ENCODE measurements at places on chromosomes 3 and 15.

- no peak for DNase-seq
Measured at GRCh38 chr3:60660026-60660425, 591.2 kb downstream of the FHIT start.

DNA sequence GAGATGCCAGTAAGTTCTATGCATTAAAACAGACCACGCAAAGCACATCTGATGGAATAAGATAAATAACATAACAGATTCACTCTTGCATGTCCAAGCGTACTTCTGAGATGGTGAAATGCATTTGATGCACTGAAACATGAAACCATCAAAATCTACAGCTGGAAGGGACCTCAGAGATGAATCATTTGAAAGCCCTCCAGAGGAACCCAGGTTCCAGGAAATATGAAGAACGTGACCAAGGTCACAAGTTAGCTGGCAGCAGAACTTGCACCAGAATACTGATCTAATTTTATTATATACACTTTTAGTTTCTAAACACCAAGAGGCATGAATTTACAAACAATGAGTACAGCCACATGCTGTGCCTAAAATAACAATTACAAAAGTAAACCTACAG is 957.1 kb downstream of the FHIT start:
- DNase-seq = no peak

DNA sequence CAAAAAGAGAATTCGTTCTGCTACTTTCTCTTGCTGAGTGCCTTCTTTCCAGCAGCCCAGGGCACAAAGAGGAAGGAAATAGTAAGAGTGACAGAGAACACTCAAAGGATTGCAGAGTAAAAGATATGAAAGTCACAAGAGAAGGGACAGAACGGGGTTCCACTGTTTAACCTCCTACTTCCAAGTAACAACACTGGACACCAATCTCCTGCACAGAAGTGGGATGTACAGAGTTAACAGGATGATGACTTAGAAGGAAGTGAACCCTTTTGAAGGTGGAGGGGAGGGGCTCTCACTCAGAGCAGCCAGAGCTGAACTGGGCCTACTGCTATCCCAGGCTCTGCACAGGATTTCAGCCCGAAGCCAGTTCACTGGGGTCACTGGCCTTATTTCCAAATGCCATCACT is 130.1 kb upstream of the PRICKLE2 start:
- no peak for DNase-seq

- DNase-seq = no peak
Measured at GRCh38 chr15:92510163-92510882, 116.6 kb downstream of the ST8SIA2 start.

DNA sequence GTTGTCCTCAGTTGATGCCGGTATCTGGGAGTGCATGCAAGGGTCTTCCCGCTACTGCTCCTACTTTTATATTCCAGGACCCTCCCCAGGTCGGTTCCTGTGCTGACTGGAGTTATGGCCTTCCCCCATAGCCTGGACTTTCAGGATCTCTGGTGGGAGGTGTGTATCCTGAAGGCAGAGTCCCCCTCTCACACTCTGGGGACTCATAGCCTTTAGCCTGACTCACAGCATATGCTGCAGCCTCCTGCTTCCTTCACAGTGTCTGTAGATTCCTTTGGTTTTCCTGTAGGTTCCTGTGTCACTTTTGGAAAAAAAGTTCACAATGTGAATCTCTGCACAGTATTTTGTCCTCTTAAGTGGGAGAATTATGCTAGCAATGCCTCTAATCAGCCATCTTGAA is 180.6 kb upstream of the RBMS3 start:
- no peak for DNase-seq

DNA sequence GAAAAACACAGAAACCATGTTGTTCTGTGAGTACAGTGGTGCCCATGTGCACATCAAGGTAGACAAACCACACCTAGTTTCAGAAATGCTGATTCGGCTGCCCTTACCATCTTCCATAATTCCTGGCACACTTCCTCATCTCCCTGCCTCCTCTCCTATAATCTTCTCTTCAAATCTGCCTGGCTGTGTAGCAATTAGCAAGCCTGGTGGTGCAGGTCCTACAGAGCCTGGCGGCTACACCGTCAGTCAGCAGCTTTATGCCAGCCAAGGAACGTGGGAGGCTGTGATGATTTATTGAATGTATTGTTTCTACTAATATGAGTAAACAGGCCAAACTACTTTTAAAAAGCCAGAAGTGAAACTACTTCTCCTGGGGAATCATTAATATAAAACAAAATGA is 106.8 kb downstream of the SEMA6D start:
- DNase-seq = no peak

- no peak for DNase-seq
Measured at GRCh38 chr3:14935592-14936345, 11.6 kb upstream of the NR2C2 start.

- DNase-seq = peak; percentile 95
Measured at GRCh38 chr3:52019352-52020080, 23.8 kb upstream of the RPL29 start.

- no peak for DNase-seq
Measured at GRCh38 chr3:78737988-78738387, 1029.8 kb downstream of the ROBO1 start.

DNA sequence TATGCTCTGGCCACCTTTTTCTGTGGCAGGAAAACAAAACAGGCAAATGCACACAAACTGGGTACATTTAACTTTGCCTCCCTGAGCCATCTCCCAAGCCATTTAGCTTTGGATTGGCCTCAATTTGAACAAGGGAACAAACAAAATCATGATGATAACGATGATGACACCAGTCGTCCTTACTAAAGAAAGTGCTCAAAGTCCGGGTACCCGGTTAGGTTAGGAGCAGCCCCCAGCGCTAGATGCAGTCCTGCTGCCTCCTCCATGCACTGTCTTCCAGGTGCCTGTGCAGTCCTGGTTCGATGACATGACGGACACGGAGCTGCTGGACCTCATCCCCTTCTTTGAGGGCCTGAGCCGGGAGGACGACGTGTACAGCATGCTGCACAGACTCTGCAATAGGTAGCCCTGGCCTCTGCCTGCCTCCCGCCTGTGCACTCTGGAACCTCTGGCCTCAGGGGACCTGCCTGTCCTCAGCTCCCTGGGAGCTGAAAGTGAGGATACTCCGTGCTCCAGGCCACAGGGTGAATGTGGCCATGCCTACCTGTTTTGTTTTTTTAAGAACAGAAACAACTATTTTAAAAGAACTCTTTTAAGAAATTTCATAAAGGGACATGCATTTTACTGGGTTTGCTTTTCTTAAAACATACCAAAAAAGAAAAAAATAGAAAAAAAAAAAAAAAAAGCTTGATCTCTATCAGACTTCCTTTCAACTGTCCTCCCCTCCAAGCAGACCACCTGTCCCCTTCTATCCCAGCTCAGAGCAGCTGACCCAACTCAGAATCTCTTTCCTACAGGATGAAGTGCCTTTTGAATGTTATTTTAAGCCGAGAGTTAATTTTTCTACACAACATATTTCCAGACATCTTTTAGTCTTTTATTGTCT is 9.9 kb upstream of the VILL start:
- no peak for DNase-seq

GRCh38 chr15:35596285-35596684 is 50.3 kb upstream of the DPH6 start:
- no peak for DNase-seq

DNA sequence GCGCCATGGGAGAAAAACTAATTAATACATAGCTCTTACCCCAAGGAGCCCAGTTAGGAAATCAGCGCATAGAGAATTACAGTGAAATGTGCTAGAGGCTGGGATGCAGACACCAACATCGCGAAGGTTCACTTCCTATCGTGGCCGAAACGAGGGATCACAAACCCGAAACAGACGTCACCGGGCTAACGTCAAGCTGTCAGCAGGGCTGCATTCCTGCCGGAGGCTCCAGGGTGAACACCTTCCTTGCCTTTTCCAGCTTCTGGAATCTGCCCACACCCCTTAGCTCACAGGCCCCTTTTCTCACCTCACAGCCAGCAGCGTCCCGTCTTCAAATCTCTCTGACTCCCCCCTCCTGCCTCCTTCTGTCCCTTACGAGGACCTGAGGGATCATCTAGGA is 13.0 kb downstream of the GP5 start:
- DNase-seq = no peak

DNA sequence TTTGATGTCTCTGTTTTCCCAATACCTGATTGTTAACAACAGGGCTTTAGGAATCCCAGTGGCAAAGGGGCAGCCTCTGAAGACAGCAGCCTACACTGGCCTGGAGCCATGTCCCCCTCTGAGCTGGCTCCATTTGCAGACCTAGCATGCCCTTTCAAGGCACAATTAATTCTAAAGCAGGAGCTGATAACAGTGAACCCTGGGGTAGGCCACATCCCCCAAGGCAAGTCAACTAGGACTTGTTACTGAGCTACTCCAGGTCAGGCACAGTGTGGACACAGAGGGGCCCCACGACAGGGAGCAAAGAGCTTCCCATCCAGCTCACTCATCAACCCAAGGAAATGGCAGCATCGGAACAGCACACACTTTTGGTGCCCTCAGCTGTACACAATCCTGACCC is 51.9 kb downstream of the SPSB4 start:
- no peak for DNase-seq

DNA sequence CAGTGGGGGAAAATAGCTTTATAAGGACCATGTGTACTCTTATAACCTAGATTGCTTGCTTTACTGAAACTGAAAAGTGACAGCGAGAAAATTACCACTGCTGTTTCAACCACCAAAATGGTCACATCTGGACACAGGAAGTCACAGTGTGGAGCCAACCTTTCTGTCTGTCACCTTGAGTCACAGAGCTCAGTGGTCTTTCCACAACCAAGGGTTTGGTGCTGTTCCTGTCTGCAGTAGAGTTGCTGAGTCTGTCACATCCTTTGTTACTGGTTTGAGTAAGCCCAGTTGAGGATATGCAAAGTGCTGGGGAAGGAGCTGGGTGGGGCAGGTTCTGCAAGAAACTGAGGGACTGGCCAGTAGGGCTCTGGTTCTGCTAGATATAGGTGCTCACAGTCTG is 139.1 kb upstream of the EIF1B start:
- DNase-seq = no peak

GRCh38 chr3:15438983-15439382 is 11.6 kb downstream of the EAF1 start:
- DNase-seq = no peak

- no peak for DNase-seq
Measured at GRCh38 chr3:152317956-152318355, 49.2 kb downstream of the MBNL1 start.

GRCh38 chr15:74489518-74490338 is 28.8 kb upstream of the UBL7 start:
- DNase-seq = no peak

DNA sequence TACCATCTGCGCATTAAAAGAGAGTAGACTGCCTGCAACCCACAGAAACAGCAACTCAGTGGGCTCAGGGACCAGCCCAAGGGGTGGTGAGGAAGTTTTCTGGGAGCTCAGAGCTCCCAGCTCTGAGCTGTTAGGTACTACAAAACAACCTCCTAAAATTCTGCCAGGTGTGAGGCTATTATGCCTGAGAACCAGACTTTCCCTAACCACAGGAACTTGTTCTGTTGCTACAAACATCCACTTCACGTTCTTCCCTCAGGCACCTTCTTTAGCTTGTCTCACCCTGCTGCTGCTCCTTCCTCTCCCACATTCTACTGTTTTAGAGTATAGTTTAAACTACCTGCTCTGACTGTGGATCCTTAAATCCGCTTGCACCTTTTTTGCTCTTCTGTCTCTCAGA is 399.4 kb downstream of the ROBO1 start:
- DNase-seq = no peak

- DNase-seq = no peak
Measured at GRCh38 chr3:113573728-113574127, 41.4 kb downstream of the SIDT1 start.

- no peak for DNase-seq
Measured at GRCh38 chr3:160472344-160472743, 22.8 kb upstream of the TRIM59 start.

GRCh38 chr3:52136513-52136912 is 17.7 kb downstream of the POC1A start:
- no peak for DNase-seq

GRCh38 chr15:65936282-65936681 is 67.0 kb downstream of the RAB11A start:
- DNase-seq = no peak

- DNase-seq = no peak
Measured at GRCh38 chr3:58899159-58899952, 150.5 kb downstream of the CFAP20DC start.

DNA sequence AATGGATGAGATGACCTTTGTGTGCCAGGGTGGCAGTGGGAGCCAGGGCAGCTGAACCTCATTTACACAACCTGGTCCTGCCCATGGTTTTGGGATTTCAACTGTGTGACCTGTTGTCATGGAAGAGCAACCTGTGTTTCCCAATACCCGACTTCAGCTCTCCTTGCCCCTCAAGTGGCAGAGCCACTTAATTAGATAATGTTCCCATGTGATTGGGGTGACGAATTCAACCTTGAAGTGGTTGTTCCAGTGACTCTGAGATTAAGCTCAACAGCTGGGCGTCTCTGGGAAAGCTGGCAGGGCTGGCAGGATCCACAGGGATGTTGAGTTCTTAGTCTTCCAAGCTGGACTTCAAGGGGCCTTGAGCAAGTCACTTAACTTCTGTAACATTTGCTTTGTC is 71.0 kb downstream of the THSD4 start:
- no peak for DNase-seq

DNA sequence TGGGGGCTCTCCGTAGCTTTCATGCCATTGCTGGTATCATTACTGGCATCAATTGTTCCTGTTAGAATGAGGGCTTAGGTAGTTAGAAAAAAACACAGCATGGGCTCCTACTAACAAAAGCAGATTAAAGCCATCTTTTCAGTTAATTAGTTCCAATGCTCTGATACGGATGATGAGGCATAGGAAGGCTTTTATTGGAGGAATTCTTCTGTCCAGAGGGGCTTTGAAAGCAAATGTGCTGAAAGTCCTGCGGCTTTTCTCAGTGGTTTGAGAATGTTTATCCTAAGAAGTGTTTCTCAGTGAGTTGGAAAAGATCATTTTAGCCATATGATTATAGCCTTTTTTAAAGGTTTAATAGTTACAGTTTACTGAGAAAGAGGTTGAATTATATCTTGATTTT is 198.5 kb downstream of the THSD4 start:
- DNase-seq = no peak

- DNase-seq = no peak
Measured at GRCh38 chr15:85063088-85063487, 81.4 kb downstream of the PDE8A start.

DNA sequence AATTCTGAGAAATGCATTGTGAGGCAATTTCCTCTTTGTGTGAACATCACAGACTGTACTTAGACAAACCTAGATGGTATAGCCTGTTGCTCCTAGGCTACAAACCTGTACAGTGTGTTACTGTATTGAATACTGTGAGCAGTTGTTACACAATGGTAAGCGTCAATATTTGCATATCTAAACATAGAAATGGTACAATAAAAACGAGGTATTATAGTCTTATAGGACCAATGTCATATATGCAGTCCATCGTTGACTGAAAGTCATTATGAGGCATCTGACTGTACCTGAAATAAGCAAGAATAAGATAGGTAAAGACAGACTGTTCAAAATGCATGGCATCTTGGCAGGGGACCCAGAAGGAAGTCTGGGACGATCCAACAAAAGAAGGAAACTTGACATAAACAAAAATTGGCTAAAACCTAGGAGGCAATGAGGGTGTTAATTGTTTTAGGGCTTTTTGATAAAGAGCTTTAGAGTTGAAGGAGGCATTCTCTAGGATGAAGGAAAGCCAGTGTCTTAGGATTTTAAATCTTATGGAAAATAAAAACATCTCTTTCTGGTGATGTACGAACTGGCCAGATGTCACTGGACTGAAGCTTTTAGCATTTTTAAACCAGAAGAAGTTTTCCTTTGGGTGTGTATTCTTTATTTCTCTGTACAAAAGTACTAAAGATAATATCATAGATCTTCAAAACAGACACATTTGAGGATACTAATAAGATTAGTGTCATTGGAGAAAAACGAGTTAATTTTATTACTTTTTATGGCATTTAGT is 9.2 kb upstream of the SPRED1 start:
- DNase-seq = no peak

All from coronary artery (tissue), 2 donors.